ENCODE measurements at places on chromosomes 5 and 9. TPM values are rescaled to one million over a fixed set of nuclear protein-coding genes. Genes with fewer than 3 reads are reported as not detected.

GRCh38 chr9:38038307-38039089, 30.5 kb downstream of the SHB start:
- DNase-seq: no peak
- H3K27ac ChIP-seq: no peak overlapping the region
- no peaks in the 10 kb centered on the region for H3K36me3 ChIP-seq
- peaks cover 15% of the 10 kb centered on the region for H3K27me3 ChIP-seq
- no peak overlapping the region for H3K4me3 ChIP-seq

DNA sequence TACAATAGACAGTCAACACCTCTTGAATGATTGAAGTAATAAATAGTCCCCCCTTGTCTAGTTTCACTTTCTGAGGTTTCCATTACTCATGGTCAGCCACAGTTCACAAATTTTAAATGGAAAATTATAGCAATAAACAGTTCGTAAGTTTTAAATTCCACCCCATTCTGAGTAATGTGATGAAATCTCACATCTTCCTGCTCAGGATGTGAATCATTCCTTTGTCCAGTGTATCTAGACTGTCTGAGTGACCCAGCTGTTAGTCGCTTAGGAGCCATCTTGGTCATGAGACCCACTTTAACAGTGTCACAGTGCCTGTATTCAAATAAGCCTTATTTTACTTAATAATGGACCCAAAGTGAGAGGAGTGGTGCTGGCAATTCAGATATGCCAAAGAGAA, 311.6 kb upstream of the PRR16 start:
- no peak overlapping the region for H3K27ac ChIP-seq
- H3K4me1 ChIP-seq: no peaks in the 10 kb centered on the region
- no peaks in the 10 kb centered on the region for H3K27me3 ChIP-seq
- no peak overlapping the region for H3K4me3 ChIP-seq

DNA sequence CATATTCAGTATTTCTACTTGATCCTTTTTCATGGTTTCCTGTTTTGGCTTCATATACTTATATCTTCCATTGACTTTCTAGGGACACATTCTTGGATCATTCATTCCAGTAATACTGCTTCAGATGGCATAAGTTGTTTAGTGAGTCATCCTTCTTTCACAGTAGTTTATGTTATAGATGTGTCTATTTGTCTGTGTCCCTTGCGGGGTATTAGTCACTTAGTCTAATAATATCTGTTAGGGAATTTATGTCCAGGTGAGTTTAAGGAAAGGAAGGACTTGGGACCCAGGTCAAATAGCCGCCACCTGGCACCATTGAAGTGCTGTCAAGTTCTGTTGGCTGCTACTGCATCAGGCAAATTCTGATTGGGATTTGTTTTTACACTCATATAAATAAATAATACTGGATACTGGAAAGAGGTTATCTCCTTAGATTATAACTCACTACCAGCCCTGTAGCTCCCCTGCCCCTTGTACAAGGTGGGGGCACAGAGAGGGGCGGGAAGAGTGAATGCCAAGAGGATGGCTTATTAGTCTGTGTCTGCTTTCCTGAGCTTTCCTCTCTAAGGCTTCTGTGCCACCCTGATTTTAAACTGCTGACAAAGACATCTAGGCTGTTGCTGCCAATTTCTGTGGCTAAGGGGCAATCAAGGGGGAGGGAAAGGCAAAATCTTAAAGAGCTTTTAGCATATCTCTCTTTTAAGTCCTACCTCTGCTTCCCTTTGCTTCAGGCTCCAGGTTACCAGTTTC, 64.9 kb downstream of the CDC42SE2 start:
- H3K36me3 ChIP-seq: peaks cover 48% of the 10 kb centered on the region
- no peak for DNase-seq
- H3K4me1 ChIP-seq: peaks cover 63% of the 10 kb centered on the region
- H3K27me3 ChIP-seq: no peaks in the 10 kb centered on the region
- H3K4me3 ChIP-seq: no peak overlapping the region

- DNase-seq: no peak
- H3K27ac ChIP-seq: no peak overlapping the region
- no peaks in the 10 kb centered on the region for H3K27me3 ChIP-seq
- H3K36me3 ChIP-seq: no peaks in the 10 kb centered on the region
Observed at GRCh38 chr5:122375801-122376200, 63.8 kb downstream of the SNCAIP start.

GRCh38 chr9:113602126-113603047, 138.9 kb downstream of the RGS3 start:
- H3K27ac ChIP-seq: no peak overlapping the region
- peaks cover 10% of the 10 kb centered on the region for H3K36me3 ChIP-seq
- H3K27me3 ChIP-seq: peaks cover 2% of the 10 kb centered on the region
- no peak for DNase-seq

The NUDT2 gene
- 19.7 TPM for total RNA-seq

GRCh38 chr5:148666353-148666752, 12.0 kb upstream of the HTR4 start:
- no peaks in the 10 kb centered on the region for H3K27me3 ChIP-seq
- H3K27ac ChIP-seq: no peak overlapping the region
- H3K36me3 ChIP-seq: no peaks in the 10 kb centered on the region
- DNase-seq: no peak
- H3K4me3 ChIP-seq: no peak overlapping the region

DNA sequence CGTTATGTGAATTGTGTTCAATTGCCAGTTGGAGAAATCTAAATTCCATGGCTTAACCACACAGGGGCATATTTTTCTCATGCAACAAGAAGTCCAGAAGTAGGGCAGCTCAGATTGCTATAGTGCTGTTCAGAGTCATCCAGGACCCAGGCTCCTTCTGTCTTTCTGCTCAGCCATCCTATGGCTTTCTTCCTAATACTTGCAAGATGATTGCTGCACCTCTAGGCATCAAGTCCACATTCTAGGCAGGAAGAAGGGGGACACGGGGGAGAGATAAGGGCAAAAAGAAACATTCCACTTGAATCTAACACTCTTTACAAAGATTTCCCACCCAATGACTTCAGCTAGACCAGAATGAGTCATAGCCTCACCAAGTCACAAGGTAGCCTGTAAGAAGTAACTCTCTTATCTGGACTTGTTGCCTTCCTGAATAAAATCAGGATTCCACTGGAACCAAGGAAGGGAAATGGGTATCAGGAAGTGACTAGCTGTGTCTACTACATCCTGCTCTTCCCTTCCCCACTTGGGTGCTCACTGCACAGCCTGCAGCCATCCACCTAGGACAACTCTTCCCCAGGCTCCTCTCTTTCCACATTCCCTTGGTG, 5.3 kb downstream of the ERAP2 start:
- DNase-seq: no peak
- H3K4me1 ChIP-seq: peaks cover 92% of the 10 kb centered on the region
- H3K36me3 ChIP-seq: peaks cover 68% of the 10 kb centered on the region

The NR6A1 gene
- 3.1 TPM for total RNA-seq

GRCh38 chr5:43315682-43316081, 2.5 kb upstream of the HMGCS1 start:
- peaks cover 22% of the 10 kb centered on the region for H3K36me3 ChIP-seq
- H3K4me1 ChIP-seq: peaks cover 45% of the 10 kb centered on the region
- no peak overlapping the region for H3K27ac ChIP-seq
- no peak for DNase-seq
- no peak overlapping the region for H3K4me3 ChIP-seq

DNA sequence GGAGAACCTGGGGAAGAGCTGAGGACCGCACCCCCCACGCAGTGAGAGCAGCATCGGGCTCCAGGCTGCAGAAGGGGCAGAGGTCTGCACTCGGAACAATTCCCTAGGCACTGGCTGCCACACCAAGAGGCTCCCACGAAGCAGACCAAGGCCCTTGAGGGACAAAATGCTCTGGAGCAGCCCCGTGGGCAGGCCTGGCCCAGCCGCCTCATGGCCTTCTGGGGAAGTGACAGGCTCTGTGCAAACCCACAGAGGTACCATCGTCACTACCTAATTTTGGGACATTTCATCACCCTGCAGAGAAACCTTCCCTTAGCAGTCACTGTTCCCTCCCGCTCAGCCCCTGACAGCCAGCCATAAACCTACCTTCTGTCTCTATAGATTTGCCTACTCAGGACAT, 15.9 kb downstream of the FBXW5 start:
- peaks cover 18% of the 10 kb centered on the region for H3K4me1 ChIP-seq
- H3K4me3 ChIP-seq: no peak overlapping the region
- H3K27me3 ChIP-seq: no peaks in the 10 kb centered on the region
- no peak for DNase-seq

DNA sequence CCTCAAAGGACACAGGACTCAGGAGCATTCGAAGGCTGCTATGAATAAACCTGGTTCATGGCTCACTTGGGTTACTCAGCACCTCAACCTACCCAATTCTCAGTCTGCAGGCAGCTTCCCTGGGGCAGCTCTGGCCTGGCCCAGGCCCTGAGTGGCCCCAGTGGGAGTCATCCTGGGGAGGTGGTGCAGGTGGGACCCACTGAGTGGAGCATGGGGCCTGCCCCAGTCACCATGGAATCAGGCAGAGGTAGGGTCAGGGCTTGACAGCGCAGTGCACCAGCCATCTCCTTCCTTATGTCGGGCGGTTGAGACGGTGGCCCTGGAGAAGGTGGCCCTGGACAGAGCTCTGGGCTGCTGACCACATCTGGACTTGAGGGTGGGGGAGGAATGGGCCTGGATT, 19.2 kb downstream of the PLEKHG4B start:
- H3K4me3 ChIP-seq: no peak overlapping the region
- no peaks in the 10 kb centered on the region for H3K4me1 ChIP-seq
- no peaks in the 10 kb centered on the region for H3K36me3 ChIP-seq
- H3K27ac ChIP-seq: no peak overlapping the region
- peaks cover 5% of the 10 kb centered on the region for H3K27me3 ChIP-seq

The DDX4 gene
- total RNA-seq: not detected

The PCDHGA11 gene
- total RNA-seq: 1.1 TPM

The ZNF367 gene
- 4.3 TPM for total RNA-seq

The RNF208 gene
- total RNA-seq: 1.9 TPM

- no peaks in the 10 kb centered on the region for H3K36me3 ChIP-seq
- peaks cover 11% of the 10 kb centered on the region for H3K4me1 ChIP-seq
- DNase-seq: no peak
- no peak overlapping the region for H3K4me3 ChIP-seq
- peaks cover 12% of the 10 kb centered on the region for H3K27me3 ChIP-seq
Observed at GRCh38 chr9:131284856-131285255, 4.7 kb upstream of the PLPP7 start.

DNA sequence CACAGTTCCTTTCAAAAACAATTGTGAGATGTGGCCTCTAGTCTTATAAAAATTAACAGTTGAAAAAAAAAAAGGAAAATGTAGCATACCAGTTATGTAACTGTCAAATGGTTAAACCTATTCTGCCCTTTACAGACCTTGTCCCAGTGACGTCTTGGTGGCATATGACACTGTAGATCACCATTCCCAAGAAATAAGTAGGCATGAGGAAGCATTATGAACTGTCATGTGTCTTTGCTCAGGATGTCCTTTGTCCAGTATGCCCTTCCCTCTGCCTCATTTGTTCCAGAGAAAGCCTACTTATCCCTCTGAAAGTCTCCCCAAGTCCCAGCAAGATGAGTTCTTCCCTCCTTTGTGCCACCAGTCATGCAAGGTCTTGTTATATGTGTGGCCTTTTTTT, 63.2 kb downstream of the PAM start:
- H3K27me3 ChIP-seq: no peaks in the 10 kb centered on the region
- H3K4me3 ChIP-seq: no peak overlapping the region
- DNase-seq: no peak
- no peaks in the 10 kb centered on the region for H3K36me3 ChIP-seq

The SLC1A3 gene
- 0.44 TPM for total RNA-seq

GRCh38 chr9:31597977-31598376, 786.5 kb upstream of the ACO1 start:
- no peak overlapping the region for H3K4me3 ChIP-seq
- no peaks in the 10 kb centered on the region for H3K4me1 ChIP-seq
- no peak for DNase-seq
- no peaks in the 10 kb centered on the region for H3K36me3 ChIP-seq

The PLPP1 gene
- total RNA-seq: 12.0 TPM

DNA sequence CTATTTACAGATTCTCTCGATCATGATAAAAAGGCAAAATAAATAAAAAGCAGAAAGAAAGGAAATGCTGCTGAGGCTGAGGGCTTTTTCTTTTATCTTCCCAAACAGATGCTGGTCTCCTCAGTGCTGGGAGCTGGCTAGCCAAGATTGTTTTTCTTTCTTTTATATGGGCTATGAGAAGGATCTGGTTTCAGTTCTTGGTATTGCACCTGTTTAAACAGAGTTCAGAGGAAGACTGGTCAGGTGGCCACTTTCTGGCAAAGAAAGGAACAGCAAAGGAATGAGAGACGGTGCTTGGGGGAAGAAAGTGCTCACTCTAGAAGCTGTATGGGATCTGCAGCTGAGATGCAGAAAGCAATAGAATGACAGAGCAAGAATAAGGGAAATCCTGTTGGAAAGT, 88.9 kb downstream of the SLF1 start:
- H3K27ac ChIP-seq: no peak overlapping the region
- H3K27me3 ChIP-seq: no peaks in the 10 kb centered on the region
- DNase-seq: no peak
- H3K36me3 ChIP-seq: peaks cover 17% of the 10 kb centered on the region
- no peak overlapping the region for H3K4me3 ChIP-seq

GRCh38 chr5:79069488-79070349, at the start of the genes BHMT2 and DMGDH:
Gene BHMT2 (plus strand): TSS chr5:79069767. CDS start chr5:79069783, 16 bp downstream.
Gene DMGDH (minus strand): TSS chr5:79069674. CDS start chr5:79069620, 54 bp downstream.
- no peak for DNase-seq
- H3K27ac ChIP-seq: no peak within 1 kb of the TSS
- no peaks in the 10 kb centered on the region for H3K36me3 ChIP-seq
- H3K4me3 ChIP-seq: no peak within 1 kb of the TSS
